ENCODE measurements at places on chromosomes 5 and 9. TPM values are rescaled to one million over a fixed set of nuclear protein-coding genes. Genes with fewer than 3 reads are reported as not detected.

DNA sequence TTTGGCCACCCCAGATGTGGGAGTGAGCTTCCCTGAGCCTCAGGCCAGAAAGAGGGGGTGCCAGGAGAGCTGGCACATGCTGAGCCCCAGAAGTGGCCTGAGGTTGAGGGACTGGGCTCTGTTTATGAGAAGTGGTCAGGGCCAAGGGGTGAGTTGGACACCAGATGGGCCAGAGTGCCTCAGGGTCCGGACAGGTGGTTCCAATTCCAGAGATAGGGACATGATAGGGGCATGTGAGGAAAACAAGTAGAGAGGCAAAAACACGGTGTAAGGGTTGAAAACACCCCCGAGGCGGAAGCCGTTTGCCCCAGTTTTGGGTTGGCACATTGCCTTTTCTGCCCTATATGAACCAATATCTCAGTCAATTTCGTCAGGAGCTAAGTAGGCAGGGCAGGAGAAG, 125.6 kb upstream of the NFIB start:
- no peak for DNase-seq

- no peak for DNase-seq
Measured at GRCh38 chr5:176653401-176654385, 6.4 kb downstream of the TSPAN17 start.

DNA sequence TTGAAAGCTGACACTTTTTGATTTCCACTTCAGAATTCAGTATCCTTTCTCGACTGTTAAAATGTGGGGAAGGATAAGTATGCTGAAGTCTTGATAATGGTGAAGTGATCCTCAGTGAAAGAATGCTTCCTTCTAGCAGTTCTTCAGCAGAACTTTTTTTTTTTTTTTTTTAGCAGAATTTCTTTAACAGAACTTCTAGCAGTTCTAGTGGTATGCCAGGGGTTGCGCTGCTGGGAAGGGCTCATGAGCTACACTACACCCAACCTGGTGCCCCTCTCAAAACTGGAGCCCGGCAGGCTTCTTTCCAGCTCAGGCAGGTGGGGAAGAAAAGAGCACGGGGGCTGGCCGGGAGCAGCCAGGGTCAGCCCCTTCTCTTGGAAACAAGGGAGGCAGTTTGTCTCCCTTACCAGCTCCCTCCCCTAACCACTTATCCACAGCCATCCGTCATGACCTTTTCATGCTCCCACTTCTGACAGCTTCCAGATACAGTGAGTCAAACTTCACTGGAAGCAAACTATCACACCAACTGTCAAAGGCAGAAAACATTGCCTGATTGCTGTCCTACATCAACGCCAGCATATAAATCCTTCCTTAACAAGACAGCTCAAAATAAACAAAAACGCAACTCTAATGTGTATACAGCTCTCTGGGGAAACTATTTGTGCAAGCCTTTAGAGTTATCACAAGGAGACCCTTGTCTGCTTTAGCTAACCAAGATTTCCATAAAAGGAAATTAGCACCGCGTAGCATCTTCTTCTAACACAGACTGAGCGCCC, 211.5 kb downstream of the GAPVD1 start:
- DNase-seq, result no peak

DNA sequence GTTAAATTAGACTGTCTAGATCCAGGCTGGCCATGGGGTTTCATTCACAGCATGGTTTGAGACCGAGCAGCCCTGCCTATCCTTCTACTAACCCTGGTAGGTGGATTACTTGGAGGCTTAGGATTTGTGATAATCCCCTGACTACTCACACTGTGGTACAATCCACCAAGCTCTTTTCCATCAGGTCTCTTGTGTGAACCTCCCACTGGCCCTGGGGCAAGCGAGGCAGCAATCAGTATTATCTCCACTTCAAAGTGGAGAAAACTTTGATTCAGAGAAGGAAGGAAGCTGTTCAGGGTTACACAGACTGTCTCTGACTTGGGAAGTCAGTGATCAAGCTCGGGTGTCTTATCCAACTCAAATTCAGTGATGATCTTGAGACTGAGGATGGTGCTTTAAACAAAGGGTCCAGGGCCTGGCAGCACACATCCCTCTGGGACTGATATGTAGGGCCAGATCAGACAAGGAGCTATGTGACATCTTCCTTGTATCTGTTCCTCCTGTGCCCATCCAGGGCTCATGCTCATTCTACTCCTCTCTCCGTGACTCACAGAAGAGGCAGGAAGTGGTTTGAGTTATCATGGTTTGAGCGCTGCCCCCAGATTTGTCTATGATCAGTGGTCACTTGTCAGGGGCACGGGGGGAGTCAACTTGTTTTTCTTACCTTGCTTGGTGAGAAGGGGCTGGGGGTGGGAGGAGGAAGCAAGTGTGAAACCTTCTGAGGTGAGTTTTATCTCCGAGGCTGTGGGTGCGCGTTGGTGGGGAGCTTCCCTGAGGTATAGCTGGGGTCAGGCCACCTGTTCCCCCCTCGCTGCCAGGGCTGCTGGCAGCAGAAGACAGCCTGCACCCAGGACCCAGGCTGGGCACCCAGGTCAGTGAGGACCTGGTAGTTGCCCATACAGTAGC, 48.6 kb downstream of the RGS3 start:
- DNase-seq, result no peak

- no peak for DNase-seq
Measured at GRCh38 chr9:73869264-73869663, 627.9 kb upstream of the RORB start.

GRCh38 chr5:135635451-135635850, 56.7 kb upstream of the CXCL14 start:
- no peak for DNase-seq

DNA sequence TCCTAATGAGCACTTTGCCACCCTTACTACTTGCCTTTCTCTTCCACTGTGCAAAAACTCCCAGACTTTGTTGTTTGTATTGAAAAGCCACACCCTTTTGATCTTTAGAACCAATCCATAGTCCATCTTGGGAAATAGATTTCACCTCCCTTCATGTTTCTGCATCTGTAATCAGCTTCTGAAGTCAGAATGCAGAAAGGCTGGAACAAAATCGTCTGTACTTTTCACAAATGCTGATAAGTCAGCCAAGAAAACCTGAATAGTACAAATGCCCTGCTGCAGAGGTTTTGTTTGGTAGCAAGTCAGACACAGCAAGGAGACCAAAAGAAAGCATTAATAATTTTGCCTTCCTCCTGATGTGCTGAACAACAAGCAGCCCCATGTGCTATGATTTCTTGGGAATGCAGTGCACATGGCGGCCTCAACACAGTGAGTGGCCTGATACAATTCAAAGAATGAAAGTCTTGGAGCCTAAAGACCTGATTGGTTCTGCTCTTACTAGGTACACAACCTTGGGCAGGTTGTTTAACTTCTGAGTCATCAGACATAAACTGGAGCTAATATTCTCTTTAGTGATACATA, 59.2 kb upstream of the STK32A start:
- DNase-seq, result no peak

- peak; percentile 74 for DNase-seq
Measured at GRCh38 chr9:87336914-87337333, 160.7 kb upstream of the DAPK1 start.

DNA sequence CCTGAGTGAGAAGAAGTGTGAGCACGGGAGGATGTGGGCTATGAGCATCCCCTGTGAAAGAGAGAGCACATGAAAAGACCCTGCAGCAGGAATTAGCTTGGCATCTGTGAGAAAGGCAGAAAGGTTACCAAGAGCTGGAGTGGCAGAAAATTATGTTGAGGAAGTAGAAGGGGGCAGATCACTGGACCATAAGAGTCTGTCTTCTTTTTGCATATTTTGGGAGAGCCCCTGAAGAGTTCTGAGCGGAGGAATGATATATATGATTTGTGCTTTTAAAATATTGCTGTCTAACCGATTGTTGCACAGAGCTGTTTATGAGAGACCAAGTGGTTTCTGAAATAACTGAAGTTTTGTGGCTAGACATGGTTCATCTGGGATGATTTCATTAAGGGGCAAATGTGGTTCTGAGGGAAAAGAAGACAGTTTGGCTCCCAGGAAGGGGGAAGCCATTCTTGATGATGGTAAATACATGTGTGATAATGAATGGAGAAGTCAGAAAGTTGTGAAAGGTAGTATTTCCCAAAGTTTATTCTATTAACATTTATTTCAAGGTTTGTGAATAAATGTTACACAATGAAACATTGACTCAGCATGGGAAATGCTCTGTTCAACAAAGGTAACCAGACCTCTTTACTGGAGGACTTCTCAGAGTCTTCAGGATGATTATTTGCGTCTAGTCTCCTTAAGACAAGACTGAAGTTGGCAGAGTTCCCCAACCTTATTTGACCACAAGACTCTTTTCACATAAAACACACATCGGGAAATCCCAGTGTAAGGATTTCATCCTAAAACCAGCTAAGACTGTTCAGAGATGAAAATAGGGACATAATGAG, 31.5 kb upstream of the ADRB2 start:
- no peak for DNase-seq

GRCh38 chr5:107425541-107426031, 245.2 kb downstream of the EFNA5 start:
- no peak for DNase-seq

DNA sequence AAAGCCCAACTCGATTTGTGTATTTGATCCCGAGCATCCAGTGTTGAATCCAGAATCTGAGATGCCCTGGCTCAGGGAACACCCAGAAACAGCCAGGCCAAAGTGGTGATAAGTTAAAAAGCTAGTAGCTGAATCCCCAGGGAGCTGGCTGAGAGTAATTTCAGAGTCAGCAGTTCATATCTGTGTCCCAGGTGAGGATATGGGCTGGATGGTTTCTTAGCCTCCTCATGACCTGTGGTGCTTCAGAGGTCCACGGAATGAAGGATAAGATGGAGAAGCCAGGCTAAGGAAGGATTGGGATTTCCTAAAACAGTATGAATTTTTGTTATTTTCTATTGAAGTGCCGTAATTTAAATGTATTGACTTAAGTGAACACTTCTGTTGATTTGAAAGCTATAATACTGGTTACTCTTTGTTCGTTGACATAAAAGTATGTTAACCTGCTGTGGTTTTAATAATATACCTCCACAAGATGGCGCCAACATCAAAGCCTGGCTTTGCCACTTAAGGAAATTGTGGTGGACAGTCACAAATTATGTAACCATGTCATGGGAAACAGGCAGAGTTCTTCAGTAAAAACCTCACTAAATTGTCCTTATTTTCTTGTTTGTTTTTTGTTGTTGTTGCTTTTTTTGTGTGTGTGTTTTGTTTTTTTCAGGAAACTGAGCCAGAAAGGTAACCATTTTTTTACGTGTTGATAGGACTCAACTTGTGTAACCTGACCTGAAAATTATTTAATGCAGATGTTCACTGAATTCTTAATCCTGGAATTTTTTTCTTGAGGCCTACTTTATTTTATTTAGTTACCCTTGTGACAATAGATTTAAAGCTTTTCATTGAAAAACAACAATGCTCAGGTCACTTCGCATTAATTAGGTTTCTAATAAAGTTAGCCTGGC, 11.4 kb downstream of the MTAP start:
- peak; percentile 52 for DNase-seq

- DNase-seq, result no peak
Measured at GRCh38 chr9:31597977-31598376, 786.5 kb upstream of the ACO1 start.

- DNase-seq, result no peak
Measured at GRCh38 chr5:173645890-173646574, 29.6 kb upstream of the BOD1 start.

The AP3S1 gene
- total RNA-seq, result 40.6 TPM

The PCDHB2 gene
- 0.61 TPM for total RNA-seq

All from pancreas (tissue), 10 donors.